ENCODE measurements at places on chromosomes 7 and 10.

- no peak for DNase-seq
Measured at GRCh38 chr7:7188091-7188490, 5.7 kb downstream of the C1GALT1 start.

DNA sequence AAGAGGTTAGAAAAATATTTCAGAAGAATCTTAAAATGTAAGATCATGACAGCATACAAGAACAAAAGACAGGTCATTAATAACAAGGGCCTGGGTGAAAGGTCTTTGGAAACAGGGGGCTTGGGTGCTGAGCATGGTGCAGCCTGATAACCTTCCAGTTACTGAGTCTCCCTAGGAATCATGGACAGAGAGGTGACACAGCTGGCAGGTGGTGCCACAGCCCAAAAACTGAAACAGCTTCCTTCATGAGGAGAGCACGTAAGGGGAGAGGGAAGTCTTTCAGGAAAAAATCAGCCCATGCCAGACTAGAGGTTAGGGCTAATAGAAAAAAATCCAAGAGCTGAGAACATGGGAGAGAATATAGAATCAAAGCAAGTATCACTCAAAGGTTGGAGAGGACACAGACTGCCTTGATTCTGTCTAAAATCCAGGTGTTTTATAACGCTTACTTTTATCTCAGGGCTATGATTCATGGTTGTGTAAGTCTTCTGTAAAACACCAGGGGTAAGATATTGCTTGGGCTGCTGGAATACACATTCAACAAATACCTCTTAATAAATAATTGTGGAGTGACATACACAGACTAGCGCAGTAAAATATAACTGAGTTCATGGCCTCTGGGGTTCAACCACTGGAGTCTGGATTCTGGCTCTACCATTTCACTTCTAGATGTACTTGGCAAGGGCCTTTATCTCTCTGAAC lies 88.1 kb downstream of the SEMA3C start:
- DNase-seq = no peak

- no peak for DNase-seq
Measured at GRCh38 chr7:158569858-158570323, 17.7 kb downstream of the PTPRN2 start.

GRCh38 chr7:122507591-122507990 lies 191.3 kb downstream of the RNF133 start:
- DNase-seq = no peak

DNA sequence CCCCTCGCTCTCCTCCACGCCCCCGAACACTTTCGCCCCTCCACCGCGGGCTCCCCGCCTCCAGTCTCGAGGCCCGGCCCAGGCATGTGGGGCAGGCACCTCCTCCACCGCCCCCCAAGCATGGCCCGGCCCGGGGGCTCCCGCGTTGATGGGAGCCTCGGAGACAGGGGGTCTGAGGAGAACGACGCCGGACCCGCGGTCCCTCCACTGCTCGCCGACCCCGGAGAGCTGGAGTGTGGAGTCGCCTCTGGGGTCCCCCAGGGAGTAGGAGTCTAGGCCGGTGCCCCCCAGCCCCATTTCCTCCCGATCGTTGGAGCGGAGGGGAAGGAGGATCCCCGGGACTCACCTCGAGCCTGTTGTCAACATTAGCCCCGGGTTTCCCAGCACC lies 206 bp downstream of the UPF2 start:
- DNase-seq = peak; percentile 31

GRCh38 chr7:12713625-12714378 lies 26.4 kb downstream of the ARL4A start:
- no peak for DNase-seq

- DNase-seq = no peak
Measured at GRCh38 chr7:2771274-2771731, 72.8 kb downstream of the GNA12 start.

DNA sequence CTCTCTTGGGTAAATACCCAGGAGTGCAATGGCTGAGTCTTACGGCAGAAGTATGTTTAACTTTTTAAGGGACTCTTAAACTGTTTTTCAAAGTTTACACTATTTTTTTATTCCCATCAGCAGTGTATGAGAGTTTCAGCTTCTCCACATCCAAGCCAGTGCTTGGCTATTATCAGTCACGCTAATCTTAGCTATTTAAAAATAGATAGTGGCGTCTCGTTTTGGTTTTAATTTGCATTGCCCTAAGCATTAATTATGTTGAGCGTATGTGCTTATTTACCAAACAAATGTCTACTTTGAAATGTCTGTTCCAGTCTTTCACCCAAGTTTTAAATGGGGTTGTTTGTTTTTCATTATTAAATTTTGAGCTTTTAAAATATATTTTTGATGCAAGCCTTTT lies 164.0 kb downstream of the MALRD1 start:
- DNase-seq = no peak

- no peak for DNase-seq
Measured at GRCh38 chr10:80986596-80986995, 448.9 kb downstream of the SH2D4B start.

DNA sequence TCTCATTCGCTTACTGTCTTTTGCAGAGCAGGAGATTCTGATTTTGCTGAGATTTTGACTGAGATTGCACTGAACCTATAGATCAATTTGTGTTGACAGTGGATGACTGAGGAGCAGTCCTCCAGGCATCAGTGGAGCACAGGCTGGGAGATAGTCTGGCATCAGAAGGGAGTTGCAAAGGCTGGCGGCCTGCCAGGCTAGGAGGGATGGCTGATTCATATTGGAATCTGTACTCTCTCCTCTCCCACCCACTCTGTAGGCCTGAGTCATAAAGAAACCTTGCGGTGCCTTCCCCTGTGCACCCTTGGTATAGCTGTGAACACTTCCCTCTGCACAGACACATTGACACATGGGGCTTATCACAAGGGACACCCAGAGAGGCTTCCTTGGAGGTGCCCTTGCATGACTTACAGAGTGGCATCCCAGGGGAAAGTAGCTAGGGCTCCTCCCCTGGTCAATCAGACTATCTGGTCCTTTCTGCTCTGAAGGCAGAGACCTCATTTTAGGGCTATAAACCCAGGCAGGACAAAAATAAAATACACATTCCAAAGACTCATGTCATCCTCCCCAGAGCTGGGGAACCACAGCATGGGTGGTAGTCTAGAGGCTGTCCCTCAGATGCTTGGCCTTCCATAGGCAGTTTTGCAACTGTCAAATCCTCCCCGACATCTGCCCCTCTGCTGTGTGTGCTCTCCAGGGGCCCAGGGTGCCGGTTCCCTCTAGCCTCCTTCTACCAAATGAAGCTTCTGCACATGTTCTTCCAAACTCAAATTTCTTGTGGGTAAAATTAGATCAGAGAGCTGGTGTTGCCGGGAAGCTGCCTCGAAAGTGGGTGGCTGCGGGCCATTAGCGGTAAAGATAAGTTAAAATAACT lies 37.4 kb upstream of the EEPD1 start:
- DNase-seq = no peak

DNA sequence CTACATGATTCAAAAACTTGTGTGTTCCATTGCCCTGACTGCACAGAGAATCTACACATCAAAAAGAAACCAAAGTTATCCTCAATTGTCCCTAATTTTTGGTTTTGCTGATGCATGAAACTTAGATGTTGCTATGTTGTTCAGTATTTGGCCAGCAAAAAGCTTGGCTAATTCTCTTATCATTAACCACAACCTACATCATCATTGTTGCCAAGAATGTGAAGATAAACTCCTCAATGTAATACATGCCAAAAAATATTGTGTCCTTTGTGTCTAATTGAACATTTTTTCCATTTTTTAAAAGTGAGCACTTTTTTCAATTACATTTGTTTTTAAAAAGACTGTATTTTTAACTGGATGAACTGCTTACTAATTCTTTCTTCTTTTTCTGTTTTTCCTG lies 268.0 kb upstream of the SEMA3D start:
- no peak for DNase-seq

DNA sequence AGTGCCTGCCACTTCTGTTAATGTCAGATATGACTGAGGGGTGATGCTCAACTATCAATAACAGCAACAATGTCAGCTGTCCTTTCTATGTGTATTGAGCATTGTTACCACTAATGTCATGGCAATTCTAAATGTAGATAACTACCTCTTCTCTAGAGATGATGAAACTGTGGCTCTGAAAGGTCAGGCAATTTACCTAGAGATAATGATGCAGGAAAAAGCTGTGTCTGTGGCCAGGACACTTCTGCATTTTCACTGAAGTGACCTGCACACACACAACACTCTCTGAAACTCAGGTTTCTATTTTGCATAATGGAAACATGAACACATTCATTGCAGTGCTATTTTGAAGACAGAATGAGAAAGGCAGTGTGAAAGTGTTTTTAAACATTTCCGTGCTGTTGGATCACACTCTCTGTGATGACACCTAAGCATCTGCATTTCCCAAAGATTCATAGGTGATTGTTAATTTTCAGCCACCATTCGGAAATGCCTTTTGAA lies 148.2 kb downstream of the KCND2 start:
- DNase-seq = no peak

DNA sequence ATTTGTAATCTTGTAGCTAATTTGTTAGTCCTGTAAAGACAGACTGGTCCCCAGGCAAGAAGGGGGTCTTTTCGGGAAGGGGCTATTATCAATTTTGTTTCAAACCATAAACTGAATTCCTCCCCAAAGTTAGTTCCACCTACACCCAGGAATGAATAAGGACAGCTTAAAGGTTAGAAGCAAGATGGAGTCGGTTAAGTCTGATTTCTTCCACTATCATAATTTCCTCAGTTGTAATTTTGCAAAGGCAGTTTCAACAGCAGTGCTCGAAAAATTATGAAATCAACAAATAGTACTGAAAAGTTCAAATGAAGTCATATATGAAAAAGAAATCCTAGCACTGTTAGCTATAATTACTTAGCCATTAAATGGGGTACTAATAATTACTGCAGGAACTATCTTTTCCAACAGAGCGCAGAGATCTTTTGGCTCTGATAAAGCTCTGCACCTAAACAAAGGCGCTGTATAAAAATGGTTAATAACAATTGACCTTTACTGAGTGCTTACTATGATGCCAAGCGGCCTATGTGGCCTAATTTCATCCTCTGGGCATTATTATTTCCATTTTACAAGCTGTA lies 756 bp upstream of the SEC24C start:
- DNase-seq = no peak

- DNase-seq = no peak
Measured at GRCh38 chr10:5648494-5649457, 17.6 kb downstream of the ASB13 start.

DNA sequence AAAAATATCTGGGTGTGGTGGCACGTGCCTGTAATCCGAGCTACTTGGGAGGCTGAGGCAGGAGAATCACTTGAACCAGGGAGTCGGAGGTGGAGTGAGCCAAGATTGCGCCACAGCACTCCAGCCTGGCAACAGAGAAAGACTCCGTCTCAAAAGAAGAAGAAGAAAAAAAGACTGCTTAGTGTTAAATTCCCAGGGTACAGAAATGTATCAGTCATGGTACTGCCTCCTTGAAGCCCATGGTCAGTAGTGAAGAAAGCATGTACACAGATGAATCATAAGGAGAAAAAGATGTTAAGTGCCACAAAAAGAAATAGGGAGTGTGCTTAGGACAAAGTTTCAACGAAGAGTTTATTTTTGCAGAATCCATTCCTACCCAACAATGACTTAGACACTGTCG lies 62.5 kb upstream of the KMT2E start:
- no peak for DNase-seq

GRCh38 chr7:5315761-5316160 lies 33.0 kb downstream of the SLC29A4 start:
- DNase-seq = no peak

- DNase-seq = no peak
Measured at GRCh38 chr10:4812046-4812445, 14.0 kb upstream of the AKR1E2 start.

DNA sequence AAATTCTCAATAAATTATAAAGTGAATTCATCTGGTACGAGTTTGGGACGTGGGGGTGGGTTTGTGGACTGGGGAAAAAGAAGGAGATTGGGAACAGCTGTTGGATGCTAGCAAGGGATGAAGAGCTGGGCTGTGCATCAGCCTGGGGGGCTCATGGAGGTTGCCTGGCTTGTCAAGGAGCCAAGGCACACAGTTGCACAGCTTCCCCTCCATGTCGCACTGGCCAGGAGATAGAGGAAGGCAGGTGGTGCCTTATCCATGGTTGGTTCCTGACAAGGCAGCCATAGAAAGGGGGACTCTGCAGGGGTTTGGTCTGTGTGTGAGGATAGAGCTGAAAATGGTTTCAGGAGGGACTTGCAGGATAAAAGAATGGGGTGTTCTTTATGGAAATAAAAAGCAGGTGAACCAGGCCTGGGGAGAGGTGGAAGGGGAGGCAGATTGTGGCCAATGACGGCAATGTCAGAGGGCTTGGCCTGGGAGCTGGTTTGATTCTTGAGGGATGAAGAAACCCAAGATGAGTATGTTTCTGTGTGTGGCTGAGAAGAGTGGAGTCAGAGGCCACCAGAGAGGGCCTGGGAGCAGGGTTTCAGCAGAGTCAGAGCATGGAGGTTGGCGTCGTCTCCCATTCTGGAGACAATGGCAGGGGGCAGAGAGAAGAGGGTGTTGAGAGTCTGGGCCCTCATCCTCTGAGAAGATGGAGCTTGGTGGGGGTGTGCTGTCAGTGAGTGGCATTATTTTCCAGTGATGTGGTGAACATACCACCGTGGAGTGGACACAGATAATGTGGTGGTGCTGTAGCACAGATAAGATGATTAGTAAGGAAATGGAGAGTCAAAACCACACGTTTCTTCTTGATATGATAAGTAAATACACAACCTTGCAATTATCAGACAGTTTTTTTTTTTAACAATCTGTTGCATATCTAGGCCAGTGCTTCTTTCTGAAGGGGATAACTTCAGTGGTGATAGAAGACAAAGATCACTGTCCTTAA lies 108.2 kb downstream of the PTPN20 start:
- no peak for DNase-seq

- no peak for DNase-seq
Measured at GRCh38 chr10:88386821-88387773, 196.0 kb downstream of the RNLS start.

DNA sequence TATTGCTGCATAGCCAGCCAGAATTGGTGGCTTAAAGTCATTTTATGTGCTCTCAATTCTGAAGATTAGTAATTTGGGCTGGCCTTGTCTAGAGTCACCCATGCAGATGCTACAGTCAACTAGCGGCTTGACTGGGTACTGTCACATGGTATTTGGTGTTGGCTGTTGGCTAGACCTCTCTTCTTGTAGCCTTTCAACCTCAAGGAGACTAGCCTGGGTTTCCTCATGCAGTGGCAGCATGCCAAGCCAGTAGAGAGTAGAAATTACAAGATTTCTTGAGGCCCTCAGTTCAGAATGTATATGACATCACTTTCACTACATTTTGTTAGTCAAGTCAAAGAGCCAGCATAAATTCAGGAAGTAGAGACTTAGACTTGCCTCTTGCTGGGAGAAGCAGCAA lies 3.7 kb upstream of the ZNF800 start:
- DNase-seq = no peak

GRCh38 chr10:72259491-72260238 lies 14.1 kb upstream of the DDIT4 start:
- no peak for DNase-seq

- no peak for DNase-seq
Measured at GRCh38 chr7:111438369-111439289, 123.7 kb downstream of the IMMP2L start.
